T-helper 2 cell (primary cell): ENCODE measurements at places on chromosomes 6 and 20.

- DNase-seq, result no peak
These were observed 64.0 kb downstream of the RSPO3 start for GRCh38 chr6:127182501-127182900.

- no peak for DNase-seq
These were observed 6.4 kb upstream of the EXOC2 start for GRCh38 chr6:699319-699718.

- DNase-seq, result no peak
These were observed 12.0 kb downstream of the LPIN3 start for GRCh38 chr20:41352666-41353065.

DNA sequence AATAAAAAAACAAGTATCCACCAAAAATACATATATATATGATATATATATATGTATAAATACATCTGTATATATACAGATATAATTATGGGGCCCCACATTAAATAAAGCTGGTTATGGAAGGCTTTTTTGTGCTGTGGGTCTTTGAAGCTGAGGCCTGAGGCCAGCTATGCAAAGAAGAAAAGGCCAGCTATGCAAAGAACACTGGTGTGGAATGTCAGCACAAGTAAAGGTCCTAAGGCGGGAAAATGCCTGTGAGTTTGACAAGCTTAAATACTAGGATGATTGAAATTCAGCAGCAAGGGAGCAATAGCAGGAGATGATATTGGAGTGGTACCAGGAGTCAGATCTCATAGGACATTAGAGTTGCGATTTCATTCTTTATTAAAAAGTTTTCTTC, 25.2 kb downstream of the ADGRF1 start:
- no peak for DNase-seq

GRCh38 chr6:169266746-169267591, 13.3 kb upstream of the THBS2 start:
- DNase-seq, result no peak
